ENCODE measurements at places on chromosomes 1 and 21.

DNA sequence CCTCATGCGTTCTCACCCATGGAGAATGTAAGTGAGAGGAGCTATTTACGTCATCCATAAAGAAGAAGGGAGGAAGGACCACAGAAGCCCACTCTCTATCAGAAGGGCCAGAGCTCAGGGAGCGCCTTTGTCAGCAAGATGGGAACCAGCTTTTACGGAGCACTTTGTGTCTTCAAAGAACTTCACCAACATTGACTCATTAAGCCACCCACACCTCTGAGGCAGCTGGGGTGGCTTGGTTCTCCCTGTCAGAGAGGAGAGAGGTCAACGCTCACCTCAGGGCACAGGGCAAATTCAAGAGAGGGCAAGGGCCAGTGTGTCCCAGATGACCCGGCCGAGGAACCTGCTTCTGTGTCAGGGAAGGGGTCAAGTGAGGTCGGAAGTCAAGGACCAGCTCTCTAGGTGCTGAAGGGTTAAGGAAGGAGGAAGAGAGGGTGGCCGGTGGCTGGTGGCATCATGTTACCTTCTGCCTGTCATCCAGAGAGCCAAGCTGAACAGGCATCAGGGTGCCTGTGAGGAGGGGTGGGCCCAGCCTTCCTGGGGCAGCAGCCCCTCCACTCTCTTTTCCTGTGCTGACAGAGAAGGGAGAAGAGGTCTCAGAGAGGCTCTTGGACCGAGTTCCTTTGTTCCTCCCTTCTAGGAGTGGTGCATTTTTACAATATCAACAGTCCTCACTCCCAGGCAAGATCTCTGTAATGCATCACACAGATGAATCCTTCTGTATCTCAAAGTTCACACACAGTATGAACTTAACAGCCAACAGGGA lies 109.0 kb downstream of the ETS2 start:
- no peak for DNase-seq
- no peaks in the 10 kb centered on the region for H3K4me1 ChIP-seq
- peaks cover 4% of the 10 kb centered on the region for H3K27me3 ChIP-seq
- no peak overlapping the region for H3K4me3 ChIP-seq

GRCh38 chr21:35106246-35106835 lies 57.2 kb upstream of the RUNX1 start:
- H3K4me3 ChIP-seq: no peak overlapping the region
- H3K36me3 ChIP-seq: no peaks in the 10 kb centered on the region

DNA sequence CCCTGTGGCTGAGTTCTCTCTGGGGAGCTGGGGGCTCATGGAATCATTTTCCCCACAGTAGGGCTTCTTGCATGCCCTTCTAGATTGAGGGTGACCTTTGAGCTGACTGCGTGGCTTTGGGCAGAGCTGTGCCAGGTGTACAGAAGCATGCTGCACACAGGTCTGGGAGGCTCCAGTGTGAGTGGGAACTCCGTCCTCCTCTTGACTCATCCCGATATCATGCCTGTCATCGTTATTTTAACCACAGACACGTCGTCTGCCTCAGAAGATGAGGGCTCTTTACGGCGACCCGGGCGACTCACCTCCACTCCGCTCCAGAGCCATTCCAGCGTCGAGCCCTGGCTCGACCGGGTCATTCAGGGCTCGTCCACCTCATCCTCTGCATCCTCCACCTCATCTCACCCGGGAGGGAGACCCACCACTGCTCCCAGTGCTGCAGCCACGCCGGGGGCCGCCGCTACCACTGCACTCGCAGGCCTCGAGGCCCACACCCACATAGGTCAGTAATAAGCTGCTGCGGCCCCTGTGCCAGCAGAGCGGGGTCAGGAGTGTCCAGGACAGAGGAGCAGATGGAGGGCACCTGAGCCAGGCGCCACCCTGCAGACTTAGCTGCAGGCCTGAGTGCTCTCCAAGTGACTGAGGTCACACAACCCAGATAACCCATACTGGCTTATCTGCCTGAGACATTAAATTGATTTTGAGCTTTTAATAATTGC lies 39.8 kb downstream of the DIP2A start:
- H3K4me3 ChIP-seq: no peak overlapping the region
- H3K27me3 ChIP-seq: no peaks in the 10 kb centered on the region
- no peak for DNase-seq

DNA sequence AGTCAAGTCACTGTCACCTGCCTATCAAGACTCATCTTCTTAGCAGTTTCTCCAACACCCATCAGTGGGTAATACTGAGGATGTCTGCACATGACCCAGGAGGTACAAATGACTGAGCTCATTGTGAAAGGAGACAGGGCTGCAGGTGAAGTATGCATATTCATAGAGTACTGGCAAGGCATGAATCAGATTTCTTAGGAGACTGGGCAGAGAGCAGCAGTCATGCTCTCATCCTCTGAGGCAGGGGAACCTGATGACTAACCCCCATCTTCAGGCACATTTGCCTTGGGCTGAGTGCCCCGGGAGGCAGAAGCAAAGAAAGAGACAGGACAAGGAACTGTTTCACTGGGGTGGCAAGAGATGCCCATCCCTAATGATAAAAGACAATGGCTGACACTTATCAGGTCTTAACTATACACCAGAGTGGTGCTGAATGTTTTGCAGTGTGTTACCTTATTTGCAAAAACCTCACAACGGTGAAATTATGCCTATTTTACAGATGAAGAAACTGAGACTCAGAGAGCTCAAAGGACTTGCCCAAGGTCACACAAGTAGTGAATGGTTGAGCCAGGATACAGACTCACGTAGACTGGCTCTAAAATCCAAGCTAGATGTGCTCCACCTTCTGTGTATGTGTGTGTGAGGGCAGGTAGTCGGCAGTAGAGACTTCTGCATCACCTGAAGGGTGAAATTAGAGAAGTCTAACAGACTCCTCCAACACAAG lies 9.2 kb upstream of the GRHL3 start:
- H3K27me3 ChIP-seq: peaks cover 2% of the 10 kb centered on the region
- DNase-seq: no peak

DNA sequence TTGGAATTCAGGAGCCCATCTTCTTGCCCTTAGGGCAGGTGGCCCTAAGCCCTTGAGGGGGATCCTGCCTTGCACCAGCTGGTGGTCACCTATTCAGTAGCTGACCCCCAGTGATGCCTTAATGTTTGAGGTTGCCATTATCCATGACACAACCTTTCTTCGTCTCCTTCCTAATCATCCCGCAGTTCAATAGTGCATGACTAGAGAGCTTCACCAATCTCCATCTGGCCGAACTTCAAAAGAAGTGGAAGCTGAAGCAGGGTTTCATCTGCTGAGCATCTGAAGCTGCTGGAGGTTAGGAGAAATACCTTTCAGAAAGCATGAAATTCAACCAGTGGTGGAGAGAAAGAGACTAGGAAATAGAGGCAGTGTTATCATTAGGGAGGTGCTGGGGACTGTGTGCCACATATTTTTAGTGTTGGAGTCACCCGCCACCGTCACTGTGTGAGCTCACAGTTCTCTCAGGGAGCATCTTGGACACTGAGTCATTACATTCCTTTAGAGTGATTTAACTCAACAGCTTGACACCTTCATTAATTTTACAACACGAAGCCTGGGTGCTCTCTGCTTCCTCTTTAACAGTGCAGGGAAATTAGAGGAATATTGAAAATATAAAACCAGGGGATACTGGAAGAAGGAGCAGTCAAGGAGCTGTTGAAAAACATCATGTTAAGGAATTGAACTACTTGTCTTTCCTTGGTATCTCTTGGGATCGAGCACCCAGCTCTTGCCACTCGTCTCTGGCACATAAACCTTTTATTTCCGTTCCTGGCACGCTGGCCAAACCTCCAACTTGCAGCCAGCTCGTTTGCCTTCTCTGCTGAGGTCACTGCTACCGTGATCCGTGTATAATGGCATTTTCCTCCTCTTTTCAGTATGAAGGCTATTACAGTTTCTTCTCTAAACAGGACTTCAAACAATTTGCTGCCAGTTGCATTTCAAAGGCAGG lies 53.6 kb downstream of the PEX14 start:
- DNase-seq: no peak
- H3K4me3 ChIP-seq: no peak overlapping the region
- H3K4me1 ChIP-seq: peaks cover 4% of the 10 kb centered on the region
- no peaks in the 10 kb centered on the region for H3K27me3 ChIP-seq
- H3K36me3 ChIP-seq: no peaks in the 10 kb centered on the region

- no peaks in the 10 kb centered on the region for H3K4me1 ChIP-seq
- no peak for DNase-seq
- H3K36me3 ChIP-seq: no peaks in the 10 kb centered on the region
- H3K27me3 ChIP-seq: peaks cover 4% of the 10 kb centered on the region
Measured at GRCh38 chr1:225361176-225361575, 66.7 kb downstream of the LBR start.

DNA sequence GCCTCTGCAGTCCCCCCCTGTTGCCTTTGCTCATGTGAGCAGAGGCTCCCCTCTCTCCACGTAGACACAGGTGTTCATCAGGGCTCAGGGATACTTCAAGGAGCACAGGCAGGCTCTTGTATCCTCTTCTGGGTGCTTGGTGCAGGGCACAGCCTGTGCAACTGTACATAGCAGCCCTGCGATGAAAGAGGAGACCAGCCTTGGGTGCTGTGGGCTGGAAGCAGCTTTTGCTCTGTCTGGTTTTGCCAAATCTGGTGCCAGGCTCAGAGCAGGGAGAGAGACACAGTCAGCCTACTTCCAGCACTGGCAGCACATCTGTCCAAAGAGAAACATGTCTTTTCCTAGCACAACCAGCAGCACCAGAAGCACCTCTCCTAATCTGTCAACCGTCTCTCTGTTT lies 132.1 kb downstream of the ETS2 start:
- H3K27ac ChIP-seq: no peak overlapping the region
- no peaks in the 10 kb centered on the region for H3K36me3 ChIP-seq
- no peaks in the 10 kb centered on the region for H3K27me3 ChIP-seq

DNA sequence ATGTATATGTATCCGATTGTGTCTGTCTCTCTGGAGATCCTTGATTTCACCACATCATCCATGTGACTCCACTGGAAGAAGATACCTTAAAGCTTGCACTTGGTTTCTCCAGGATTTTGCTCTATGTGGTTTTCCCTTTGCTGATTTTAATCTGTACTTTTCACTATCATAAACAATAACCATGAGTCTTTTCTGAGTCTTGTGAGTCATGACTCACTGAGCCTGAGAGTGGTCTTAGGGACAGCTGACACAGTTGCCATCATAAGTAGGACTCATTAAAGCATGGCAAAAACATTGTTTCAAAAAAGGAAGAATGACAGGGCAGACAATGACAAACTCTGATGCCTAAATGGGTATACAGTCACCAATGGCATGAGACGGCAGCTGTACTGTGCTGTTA lies 226.2 kb downstream of the AKT3 start:
- H3K4me1 ChIP-seq: no peaks in the 10 kb centered on the region
- no peak overlapping the region for H3K4me3 ChIP-seq
- no peak overlapping the region for H3K27ac ChIP-seq

- H3K36me3 ChIP-seq: no peaks in the 10 kb centered on the region
- peaks cover 15% of the 10 kb centered on the region for H3K4me1 ChIP-seq
- no peaks in the 10 kb centered on the region for H3K27me3 ChIP-seq
- no peak overlapping the region for H3K27ac ChIP-seq
- DNase-seq: no peak
- no peak overlapping the region for H3K4me3 ChIP-seq
Measured at GRCh38 chr21:41975391-41976272, 21.8 kb upstream of the C2CD2 start.

- H3K4me3 ChIP-seq: no peak overlapping the region
- peaks cover 13% of the 10 kb centered on the region for H3K4me1 ChIP-seq
- no peak for DNase-seq
- no peaks in the 10 kb centered on the region for H3K36me3 ChIP-seq
- no peak overlapping the region for H3K27ac ChIP-seq
Measured at GRCh38 chr1:160068225-160068624, 1.7 kb downstream of the KCNJ10 start.

- H3K27me3 ChIP-seq: no peaks in the 10 kb centered on the region
- H3K4me3 ChIP-seq: no peak overlapping the region
- H3K36me3 ChIP-seq: no peaks in the 10 kb centered on the region
Measured at GRCh38 chr1:186536273-186536890, 75.5 kb upstream of the PDC start.

DNA sequence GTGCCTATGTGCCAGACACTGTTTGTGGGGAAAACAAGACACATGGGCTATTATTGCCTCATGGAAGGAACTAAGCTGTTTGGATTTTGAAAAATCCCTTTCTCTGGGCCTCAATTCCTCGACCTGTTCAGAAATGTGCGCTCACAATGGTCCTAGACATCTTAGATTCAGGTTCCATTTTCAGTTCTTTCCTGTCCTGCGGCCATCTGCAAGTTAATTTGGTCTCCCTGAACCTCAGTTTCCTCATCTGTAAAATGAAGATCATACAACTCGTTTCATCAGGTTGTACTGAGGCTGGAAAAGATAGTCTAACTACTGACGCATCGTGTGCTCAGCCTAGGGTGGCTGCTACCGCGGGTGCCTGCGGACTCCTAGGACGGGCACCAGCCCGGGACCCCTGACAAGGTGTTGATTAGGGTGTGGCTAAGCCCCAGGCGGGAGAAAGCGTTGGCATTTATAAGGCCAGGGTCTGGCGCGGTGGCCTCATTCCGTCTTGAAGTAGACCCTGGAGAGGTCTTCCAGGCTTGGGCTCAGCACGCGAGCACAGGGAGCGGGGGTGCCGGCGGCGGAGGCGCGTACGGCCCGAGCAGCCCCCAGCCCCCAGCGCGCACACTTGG lies 493 bp upstream of the ELOA start:
- peak overlapping the region; percentile 90 for H3K27ac ChIP-seq
- DNase-seq: no peak
- peaks cover 24% of the 10 kb centered on the region for H3K4me1 ChIP-seq
- peak overlapping the region; percentile 80 for H3K4me3 ChIP-seq

DNA sequence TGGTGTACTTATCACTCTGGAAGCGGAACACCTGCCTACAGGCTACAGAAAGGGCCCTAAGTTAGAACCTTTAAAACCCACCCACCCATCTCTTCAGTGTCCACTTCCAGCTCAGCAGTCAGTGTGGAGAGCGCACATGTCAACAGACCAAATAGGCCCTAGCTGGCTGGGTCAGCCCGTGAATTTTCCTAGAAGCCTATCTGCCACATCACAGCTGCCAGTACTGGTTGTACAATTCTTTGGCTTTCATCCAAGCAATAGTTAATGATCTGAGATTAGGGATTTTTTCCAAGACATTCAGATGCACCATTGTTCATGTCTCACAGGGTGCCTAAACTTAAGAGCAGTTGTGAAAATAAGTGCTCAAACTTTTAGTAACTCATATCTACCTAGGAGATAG lies 197.1 kb downstream of the KCNK2 start:
- H3K36me3 ChIP-seq: no peaks in the 10 kb centered on the region
- H3K4me3 ChIP-seq: no peak overlapping the region
- H3K27me3 ChIP-seq: no peaks in the 10 kb centered on the region
- no peaks in the 10 kb centered on the region for H3K4me1 ChIP-seq
- no peak overlapping the region for H3K27ac ChIP-seq
- DNase-seq: no peak

GRCh38 chr21:23639721-23640120 lies 1967.6 kb downstream of the MRPL39 start:
- H3K4me3 ChIP-seq: no peak overlapping the region
- H3K4me1 ChIP-seq: no peaks in the 10 kb centered on the region
- H3K27ac ChIP-seq: no peak overlapping the region
- H3K36me3 ChIP-seq: no peaks in the 10 kb centered on the region
